Renal cortex interstitium (tissue), 15 donors: ENCODE measurements at places on chromosomes 5 and 9.

GRCh38 chr5:2658447-2658846, 93.0 kb downstream of the IRX2 start:
- DNase-seq = no peak

DNA sequence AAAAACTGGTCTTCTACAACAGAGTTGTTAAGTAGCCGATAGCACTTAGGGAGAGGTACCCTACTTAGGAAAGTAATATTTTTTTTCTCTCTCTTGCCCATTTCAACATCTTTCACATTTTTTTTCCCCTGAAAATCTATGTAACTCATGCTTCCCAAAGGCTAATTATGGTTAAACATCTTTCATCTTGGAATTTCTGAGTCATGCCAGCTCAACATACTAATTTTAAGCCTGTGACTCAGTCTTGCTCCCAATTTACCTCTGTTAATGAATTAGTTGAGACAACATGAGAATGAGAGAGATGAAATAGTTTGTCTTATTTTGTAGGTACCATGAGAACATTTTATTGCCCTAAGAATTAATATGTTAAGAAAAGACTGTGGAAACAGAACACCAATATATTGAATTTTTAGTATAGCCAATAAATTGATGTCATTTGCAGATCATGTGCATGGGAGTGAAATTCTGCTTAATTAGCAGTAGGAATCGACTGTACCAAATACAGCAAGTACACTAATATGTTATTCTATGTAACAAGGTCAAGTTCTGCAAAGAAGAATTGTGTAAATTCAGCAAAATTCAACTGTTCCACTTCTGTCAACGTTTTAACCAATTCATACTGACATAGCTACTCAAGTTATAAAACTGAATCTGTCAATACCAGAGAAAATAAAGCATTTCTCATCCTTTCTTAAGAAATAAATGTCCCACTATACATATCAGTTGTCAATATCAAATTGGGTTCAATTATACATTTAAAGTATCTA, 550.0 kb downstream of the PTPRD start:
- no peak for DNase-seq

DNA sequence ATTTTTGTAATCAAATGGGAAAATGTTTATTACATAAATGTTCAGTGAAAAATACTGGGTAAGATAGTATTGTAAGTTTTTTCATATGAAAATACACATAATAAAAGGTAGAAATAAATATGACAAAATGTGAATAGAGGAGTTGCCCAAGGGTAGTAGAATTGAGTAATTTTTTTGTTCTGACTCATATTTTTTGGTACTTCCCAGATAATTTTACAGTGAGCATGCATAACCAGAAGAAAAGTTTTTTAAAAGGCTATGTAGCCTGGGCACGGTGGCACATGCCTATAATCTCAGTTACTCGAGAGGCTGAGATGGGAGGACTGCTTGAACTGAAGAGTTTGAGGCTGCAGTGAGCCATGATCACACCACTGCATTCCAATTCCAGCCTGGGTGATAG, 116.9 kb downstream of the PIP5K1B start:
- DNase-seq = no peak

GRCh38 chr5:140025736-140026135, 17.4 kb downstream of the NRG2 start:
- DNase-seq = no peak

GRCh38 chr5:6868171-6868570, 154.9 kb downstream of the TENT4A start:
- DNase-seq = no peak

DNA sequence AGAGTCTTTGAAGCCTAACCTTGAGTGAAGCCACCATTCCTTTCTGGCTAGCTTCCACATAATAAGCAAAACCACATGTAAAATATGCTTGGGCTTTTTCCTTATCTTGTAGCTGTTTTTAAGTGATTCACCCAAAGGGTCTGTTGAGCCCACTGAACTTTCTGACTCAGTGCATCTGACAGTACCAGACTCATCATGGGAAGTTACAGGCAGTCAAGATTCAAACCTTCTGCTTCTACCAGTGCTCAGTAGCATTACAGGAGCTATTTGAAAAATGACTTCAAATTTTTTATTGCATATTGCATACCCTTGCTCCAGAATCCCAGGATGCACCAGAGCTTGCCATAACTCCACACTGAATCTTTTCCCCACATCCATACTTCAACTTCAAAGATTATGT, 87.5 kb upstream of the PTPRD start:
- no peak for DNase-seq

DNA sequence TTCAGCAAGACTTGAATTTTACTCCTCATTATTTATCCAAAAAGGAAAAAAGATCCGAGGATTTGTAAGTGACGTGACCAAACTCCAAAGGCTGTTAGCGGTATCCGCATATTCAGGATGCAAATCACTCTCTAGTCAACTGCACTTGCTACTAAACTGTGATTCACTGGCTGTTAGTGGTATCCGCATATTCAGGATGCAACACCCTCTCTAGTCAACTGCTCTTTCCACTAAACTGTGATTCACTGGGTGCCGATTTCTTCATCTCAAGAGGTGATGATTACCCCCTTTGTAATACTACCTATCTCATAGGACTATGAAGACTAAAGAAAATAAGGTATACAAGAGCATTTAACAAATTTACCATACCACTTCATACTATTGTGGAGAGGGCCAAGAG, 5.7 kb downstream of the MAPKAP1 start:
- DNase-seq = no peak

DNA sequence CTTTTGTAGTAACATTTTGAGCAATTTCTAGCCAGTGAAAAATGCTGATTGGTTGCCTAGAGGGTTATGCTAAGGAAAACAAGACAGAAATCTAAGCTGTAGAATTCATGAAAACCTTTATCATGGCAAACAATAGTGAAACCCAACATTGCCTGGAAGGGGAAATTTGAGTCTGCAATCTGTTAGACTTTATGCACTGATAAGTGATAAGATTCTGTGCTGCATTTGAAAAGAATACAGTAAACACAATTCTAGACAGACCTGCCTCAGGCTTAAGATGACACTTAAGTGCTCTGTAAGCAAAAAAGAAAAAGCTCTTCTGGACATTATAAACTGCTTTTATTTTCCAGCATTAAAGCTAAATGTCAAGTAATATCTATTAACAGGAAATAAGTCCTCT, 519.3 kb downstream of the ISL1 start:
- DNase-seq = no peak

DNA sequence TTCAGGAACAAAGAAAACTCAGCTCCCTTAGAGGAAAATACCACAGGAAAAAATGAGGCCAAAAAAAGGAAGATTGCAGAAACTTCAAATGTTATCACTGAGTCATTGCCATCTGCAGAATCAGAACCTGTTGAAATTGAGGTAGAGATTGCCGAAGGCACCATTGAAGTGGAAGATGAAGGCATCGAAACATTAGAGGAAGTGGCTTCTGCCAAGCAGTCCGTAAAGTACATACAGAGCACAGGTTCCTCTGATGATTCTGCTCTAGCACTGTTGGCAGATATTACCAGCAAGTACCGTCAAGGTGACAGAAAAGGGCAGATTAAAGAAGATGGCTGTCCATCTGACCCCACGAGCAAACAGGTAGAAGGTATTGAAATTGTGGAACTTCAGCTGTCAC, 30.8 kb upstream of the NIM1K start:
- no peak for DNase-seq

- DNase-seq = no peak
These were observed 160.1 kb downstream of the DMAC1 start for GRCh38 chr9:7639471-7639870.

- DNase-seq = no peak
These were observed 43.4 kb downstream of the PTPN3 start for GRCh38 chr9:109454601-109455155.

DNA sequence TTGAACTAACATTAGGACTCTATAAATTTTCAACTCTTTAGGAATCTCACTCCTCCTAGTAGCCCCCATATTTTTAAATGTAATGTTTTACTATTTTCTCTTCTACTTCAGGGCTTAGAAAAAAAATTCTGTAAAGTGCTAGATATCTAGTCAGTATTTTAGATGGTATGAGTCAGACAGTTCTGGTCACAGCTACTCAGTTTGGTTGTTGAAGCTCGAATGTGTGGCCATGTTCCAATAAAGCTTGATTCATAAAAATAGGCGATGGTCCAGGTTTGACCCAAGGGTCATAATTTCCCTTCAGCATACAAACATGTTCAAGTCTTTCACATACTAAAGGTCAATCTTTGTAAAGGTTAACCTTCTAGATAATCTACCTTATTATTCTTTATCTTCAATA, 566.0 kb upstream of the CDH18 start:
- no peak for DNase-seq

GRCh38 chr5:81590498-81591384, 160.2 kb downstream of the SSBP2 start:
- DNase-seq = no peak

GRCh38 chr9:108813951-108814601, 41.7 kb downstream of the ACTL7B start:
- DNase-seq = no peak

GRCh38 chr5:124755565-124755964, 9.1 kb upstream of the ZNF608 start:
- no peak for DNase-seq

GRCh38 chr5:82641331-82642003, 363.3 kb upstream of the RPS23 start:
- peak; percentile 59 for DNase-seq

DNA sequence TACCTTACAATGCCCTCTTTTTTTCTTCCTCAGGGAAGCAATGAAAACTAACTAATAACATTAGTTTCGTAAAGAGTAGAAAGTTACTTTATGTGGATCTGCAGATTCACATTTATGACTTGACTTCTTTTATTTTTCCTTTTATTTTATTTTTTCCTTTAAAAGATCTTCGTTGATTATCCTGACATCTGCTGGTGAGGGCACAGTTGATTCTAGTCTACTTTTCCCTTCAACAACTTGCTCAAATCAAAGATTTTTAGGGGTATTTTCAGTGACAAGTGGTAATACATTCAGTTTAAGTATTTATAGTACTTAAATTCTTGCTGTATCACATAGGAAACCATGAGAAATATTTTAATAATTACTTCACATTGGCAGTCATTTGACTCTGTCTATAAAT, 4.9 kb downstream of the EDIL3 start:
- no peak for DNase-seq

- no peak for DNase-seq
These were observed 233.3 kb downstream of the GAS1 start for GRCh38 chr9:86713970-86714369.

DNA sequence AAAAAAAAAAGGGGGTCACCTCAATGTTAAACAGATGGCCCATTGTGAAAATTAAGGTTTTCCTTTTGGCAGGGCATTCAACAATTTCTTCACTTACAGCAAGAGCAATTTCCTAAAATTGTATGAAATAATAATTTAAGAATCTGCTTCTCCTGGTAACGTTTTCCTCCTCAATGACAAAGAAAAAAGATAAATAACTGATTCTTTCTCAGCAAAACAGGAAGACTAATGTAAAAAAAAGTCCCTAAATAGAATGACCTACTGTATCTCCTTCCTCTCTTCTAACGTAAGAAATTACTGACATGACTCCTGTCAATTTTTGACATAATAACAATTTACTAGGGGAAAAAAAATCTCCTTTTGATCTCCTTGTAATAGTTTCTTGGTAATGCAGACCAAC, 25.5 kb downstream of the ABHD17B start:
- DNase-seq = no peak

DNA sequence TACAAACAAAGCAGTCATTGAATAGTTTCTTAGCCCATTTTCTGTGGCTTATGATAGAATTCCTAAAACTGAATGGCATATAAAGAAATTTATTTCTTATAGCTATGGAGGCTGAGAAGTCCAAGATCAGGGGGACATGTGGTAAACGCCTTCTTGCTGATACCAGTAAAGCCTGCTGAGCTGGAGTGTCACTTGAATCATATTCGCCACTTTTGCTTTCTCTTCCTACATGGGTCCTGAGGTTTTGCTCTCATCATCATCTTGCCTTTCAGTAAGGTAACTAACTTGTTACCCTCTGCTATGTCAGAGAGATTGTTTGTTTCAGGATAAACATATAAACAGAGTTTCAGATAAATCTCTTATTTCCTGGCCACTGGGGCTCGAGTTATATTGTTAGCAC, 203.3 kb upstream of the DMRT1 start:
- DNase-seq = no peak

DNA sequence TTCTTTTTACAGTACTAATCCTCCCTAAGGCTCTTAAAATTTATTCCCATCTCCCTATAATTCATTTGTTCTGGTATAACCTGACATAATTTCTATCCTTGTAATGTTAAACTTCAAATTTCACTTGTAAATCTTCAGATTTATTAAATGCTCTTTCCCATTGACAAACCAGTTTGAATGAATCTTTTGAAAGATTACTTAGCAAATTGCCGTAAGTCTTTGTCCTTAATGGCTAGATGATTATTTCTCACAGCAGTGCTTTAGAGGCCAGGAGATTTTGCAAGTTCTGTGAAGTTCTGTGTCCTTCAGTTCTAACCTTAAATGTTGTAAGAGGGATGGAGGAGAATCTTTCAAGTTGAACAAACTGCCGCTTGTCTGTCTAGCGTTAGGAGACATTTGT, 4.2 kb downstream of the SLC44A1 start:
- no peak for DNase-seq

DNA sequence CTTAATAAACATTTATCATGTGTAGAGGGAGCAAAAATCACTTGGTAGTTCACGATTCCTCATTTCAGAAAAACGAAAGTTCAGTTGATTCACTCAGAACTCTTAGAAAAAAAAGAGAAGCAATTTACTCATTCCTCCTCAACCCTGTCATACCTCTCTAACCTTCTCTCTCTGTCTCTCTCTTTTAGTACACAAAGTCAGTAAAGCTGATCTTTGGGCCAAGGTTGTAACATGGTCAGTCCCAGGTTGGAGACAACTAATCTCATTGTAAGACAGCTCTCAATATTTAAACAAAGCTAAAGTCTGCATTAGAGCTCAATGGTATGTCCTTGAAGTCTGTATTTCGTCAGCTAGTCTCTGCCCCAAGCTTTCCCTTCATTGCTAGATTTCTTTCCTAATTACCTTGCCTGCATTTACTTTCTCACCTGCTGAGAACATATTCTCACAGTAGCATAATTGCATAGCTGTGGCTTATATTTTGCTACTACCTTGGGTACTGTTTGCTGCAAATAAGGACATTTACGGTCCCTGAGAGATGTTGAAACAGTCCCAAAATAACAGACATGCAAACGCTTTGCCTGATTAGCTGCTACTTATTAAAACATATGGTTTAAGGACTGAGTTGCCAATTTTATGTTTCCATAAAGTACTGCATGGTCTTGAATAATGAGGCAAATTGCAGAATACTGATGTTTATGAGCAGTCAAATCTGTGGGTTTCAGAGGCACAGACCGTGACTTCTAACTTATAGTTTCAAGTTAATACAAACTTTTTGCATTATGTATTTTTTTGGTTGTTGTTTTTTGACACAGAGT, 138.3 kb downstream of the GPBP1 start:
- DNase-seq = no peak

GRCh38 chr5:64767959-64768357, 533 bp downstream of the SREK1IP1 start:
- peak; percentile 13 for DNase-seq

GRCh38 chr5:165137701-165138100, 1632.3 kb downstream of the MAT2B start:
- DNase-seq = no peak

- no peak for DNase-seq
These were observed 333.9 kb upstream of the SEMA6A start for GRCh38 chr5:116908537-116908936.

GRCh38 chr5:132853323-132853722, 12.9 kb downstream of the GDF9 start:
- DNase-seq = no peak
